ENCODE measurements at places on chromosomes 1 and 21.
A peak's percentile ranks its signal among the peaks of the same experiment; 100 is the strongest.

GRCh38 chr1:114189398-114189797 lies 35.7 kb upstream of the SYT6 start:
- DNase-seq, result no peak

DNA sequence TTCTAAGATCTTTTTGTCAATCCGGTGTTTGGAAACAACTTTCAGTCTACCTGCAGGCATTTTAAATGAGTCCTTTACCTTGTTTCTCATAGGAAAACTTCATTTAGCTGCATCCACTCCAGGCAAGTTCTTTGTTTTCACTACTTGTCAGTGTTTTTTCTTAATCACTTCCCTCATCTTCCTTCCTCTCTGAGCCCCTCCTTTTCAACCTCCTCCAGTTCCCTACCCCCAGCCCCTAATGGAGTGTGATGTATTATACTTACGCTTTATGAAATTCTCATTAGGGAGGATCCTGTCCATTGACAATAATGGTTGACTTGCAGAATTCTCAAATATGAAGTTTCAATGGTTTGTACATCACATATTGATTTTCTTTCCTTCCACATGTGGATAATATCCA lies 62.5 kb upstream of the BACH1 start:
- DNase-seq, result no peak

DNA sequence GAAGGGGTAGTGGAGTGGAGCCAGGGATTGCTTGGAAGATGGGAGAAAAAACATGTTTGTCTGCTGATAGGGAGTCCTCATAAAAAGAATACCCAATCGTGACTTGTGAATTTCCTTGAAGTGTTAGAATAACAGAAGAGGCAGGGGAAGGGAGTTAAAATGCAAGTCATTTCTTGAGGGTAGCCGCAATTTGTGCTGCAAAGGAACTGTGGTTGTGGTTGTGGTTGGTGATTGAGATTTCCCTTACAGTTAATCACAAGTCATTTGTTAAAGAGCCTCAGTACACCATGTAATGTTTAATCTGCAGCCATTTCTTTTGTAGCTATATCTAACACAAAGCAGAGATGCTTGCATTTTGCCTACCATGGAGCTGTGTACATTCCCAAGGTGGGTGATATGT lies 38.5 kb upstream of the EGLN1 start:
- peak; percentile 11 for DNase-seq

- no peak for DNase-seq
Observed at GRCh38 chr1:31467005-31467674, 54.1 kb downstream of the SERINC2 start.

DNA sequence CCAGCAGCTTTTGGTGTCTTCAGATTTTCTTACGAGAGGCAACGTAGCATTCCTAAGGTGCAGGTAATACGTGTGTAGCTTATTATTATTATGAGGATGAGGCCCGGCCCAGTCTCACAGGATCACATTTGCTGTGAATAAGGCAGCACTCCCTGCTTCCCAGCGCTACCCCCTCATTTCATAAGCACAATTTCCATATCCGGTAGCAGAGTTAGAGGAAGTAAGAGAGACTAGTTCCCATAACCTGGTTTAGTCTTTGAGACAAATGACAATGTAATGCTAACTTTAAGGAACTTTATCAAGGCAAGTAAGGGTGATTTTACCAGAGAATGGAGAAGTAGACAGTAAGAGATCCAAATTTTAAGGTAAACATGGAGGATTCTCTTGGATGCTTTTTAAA lies 14.6 kb upstream of the LMO4 start:
- DNase-seq, result no peak

GRCh38 chr1:203327684-203328457 lies 22.6 kb downstream of the BTG2 start:
- DNase-seq, result peak; percentile 71

- no peak for DNase-seq
Observed at GRCh38 chr1:151494741-151495281, 16.4 kb upstream of the CGN start.

DNA sequence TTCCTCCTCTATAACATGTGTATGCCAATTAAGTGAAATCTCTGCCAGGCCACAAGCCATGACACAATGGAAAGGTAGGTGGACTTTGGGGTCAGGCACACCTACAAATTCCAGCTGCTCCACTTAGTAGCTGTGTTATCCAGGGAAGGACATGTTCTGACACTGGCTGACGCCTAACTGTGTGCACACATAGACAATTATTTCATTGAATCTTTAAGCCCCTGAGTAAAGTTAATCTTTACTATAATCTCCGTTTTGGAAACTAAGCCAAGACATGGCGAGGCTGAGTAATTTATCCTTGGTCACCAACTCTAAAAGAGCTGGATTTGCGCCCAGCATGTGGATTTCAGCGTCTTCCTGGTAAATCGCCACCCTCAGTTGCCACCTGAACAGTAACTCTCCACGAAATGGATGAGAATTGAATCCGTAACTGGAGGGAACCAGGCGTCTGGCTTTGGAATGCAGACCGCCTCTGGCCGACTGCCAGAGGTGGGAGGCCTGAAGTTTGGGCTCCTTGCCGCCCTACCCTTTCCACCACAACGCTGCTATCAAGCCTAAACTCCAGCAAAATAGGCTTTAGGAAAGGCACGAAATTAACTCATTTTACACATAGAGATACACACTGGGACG lies 888 bp upstream of the SNRPE start:
- DNase-seq, result no peak

DNA sequence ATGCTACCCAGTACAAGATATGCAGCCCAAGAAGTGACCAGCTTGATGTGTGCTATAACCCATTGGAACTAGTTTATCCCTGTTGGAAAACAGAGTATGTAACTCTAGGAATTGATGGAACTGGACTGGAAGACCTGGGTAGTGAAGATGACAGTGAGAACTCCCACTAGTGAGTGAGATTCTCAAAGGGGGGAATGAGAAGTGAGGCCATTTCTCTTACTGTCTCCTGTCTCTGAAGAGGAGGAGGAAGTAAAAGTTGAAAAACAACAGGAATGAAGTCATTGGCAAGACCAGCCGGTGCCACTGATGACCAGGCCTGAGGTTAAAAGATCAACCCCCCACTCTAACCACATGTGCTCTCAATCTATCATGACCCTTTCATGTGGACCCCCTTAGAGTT lies 20.9 kb downstream of the PLA2G2F start:
- no peak for DNase-seq

DNA sequence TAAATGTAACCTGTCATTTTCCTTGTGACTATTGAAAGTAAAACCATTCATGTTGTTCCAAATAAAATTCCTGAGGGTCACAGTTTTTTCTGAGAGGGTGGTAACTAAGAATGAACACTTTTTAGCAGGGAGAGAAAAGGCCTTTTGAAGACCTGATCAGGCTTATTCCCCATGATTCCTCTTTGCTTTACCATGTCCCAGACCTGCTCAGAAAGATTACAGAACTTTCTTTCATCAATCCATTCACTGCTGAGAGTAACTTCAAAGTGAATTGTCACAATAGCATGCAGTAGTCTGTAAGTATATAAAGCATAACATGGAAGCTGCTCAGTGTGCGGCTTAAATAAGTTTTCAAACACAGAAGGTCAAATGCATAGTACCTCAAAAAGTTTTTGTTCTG lies 201.5 kb upstream of the COL11A1 start:
- no peak for DNase-seq
